BJ (cell line): ENCODE measurements at places on chromosomes 1 and 21.

DNA sequence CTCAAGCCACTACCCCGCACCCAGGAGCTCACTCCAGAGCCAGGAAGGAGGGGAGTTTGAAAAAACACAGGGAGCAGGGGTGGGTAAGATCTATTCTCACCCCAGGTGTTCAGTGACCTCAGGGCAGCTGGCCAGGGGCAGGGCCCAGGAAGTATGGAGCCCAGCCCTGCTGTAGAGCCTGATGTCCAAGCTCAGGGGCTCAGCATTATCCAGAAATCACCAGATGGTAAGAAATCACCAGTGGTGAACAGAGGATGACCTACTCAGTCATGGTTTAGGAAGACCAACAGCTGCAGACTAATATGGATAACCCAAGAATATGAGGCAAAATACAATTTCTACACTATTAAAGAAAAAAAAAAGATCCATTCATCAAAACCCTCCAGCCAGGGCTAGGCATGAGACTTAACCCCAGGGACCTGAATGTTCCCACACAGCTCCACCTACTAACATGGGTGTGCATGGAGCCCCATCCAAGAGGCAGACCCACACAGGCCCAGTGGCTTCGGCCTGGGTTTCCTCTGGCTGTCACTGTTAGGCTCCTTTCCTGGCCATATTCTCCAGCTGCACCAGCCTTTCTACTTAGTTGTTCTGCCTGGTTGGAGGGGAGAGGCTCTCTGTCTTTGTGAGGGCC, 67.6 kb downstream of the KCNN3 start:
- no peak for DNase-seq

GRCh38 chr1:64624808-64625207, 120.1 kb upstream of the RAVER2 start:
- DNase-seq = no peak

DNA sequence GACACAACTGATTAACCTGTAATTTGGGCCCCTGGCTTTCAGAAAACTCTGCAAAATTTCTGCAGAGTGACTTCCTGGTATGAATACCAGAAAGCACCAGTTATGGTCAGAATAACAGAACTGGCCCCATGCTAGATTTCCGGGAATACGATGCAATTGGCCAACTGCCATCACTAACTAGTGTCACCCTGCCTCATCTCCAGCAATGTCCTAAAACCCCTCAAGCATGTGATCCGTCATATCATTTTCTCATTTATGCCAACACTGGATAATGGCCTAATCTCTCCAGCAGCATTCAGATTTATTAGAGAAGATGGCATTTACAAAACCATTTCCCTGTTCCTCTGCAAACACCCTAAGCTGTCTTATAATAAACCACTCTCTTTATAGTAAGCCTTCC, 15.4 kb downstream of the KAZN start:
- DNase-seq = no peak

GRCh38 chr1:84223751-84224432, 77.6 kb upstream of the SAMD13 start:
- no peak for DNase-seq

DNA sequence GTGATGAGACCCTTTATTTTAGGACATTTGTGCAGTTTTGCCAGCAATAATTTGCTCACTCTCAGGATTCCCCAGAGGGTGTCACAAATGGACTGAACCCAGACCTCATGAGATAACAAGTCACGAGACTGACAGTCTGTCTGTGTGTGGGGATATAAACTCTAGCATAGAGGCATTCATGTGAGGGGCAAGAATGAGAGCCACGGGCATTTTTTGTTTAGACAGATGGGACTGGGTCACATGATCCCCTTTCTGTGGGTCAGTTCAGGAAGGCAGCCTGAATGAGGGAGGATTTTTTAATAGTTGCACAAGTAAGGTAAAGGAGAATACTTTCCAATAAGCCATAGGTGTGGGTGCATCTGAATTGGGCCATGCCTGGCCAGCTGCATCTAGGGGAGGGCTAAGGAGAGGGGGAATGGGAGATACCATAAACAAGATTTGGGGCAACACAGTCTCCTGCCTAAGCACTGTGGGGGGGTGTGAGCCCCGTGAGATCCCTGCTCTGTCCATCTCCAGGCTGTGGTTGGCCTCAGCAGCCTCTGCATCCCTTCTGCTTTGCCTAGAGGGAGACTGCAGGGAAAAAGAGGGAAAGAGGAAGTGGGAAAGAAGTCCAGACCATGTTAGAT, 66.6 kb downstream of the NAV1 start:
- no peak for DNase-seq

DNA sequence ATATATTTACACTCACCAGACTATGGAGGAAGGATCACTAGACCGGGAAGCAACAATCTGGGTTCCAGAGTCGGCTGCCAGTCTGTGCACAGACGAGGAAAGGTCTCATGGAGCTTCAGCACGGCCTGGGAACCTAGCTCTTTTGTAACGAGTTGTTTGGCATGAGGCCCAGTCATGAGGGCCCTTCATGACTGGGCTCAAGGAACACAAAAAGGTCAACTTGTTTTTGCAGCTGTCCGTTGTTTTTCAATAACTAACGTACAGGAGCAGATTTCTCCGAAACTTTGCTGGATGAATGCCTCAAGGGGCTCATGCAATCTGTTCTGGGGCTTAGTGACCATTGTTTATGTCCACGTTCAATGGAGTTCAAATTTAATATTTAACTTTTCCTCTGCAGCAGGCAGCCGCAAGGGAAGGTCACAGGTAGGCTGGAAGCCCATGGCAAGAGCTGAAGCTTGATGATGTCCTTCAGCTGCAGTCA, 5.9 kb upstream of the STUM start:
- no peak for DNase-seq

- no peak for DNase-seq
Observed at GRCh38 chr1:204093781-204094180, 20.9 kb downstream of the SOX13 start.

GRCh38 chr1:216688127-216688657, 35.0 kb downstream of the ESRRG start:
- no peak for DNase-seq

- DNase-seq = no peak
Observed at GRCh38 chr1:81808760-81809159, 8.0 kb downstream of the ADGRL2 start.

DNA sequence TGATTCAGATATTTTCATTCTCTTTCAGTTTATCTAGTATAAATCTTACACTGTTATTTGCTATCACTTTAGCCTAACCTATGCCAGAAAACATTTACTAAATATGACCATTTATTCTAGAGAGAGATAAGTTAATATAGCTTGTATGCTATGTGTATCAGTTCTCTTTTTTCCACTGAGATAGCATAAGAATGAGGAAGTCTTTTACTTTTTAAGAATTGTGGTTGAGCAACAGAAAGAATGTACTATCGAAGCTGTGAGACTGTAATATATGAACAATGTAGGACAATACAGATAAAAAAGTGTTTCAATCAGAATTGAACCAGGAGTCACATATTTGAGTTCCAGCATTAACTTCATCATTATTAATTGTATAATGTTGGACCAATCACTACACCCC, 479.9 kb upstream of the PLXNA2 start:
- DNase-seq = no peak

DNA sequence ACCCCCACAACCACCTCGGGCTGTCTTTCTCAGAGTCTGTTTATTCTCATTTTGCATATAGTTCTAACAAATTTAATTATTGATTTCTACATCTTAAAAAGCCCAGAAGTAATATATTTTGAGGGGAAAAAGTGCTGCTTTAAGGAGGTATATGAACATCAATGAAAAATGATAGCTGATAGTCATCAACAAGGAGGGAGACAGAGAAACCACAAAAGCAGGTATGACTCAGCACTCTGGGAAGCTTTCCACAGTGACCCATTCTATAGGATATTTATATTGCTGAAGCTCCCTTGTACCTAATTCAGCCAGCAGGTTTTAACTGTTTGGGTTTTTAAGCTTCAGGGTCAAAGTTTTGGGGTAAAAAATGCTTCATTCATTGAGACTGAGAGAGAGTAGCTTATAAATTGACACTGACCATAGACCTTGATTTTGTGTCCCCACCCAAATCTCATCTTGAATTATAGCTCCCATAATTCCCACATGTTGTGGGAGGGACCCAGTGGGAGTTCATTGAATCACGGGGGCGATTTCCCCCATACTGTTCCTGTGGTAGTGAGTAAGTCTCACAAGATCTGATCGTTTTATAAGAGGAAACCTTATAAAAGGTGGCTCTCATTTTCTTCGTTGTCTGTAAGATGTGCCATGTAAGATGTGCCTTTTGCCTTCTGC, 27.4 kb downstream of the VANGL1 start:
- DNase-seq = no peak

GRCh38 chr1:201143726-201144635, 10.3 kb downstream of the TMEM9 start:
- DNase-seq = no peak

GRCh38 chr21:34796518-34797200, 127.9 kb downstream of the CLIC6 start:
- DNase-seq = no peak

DNA sequence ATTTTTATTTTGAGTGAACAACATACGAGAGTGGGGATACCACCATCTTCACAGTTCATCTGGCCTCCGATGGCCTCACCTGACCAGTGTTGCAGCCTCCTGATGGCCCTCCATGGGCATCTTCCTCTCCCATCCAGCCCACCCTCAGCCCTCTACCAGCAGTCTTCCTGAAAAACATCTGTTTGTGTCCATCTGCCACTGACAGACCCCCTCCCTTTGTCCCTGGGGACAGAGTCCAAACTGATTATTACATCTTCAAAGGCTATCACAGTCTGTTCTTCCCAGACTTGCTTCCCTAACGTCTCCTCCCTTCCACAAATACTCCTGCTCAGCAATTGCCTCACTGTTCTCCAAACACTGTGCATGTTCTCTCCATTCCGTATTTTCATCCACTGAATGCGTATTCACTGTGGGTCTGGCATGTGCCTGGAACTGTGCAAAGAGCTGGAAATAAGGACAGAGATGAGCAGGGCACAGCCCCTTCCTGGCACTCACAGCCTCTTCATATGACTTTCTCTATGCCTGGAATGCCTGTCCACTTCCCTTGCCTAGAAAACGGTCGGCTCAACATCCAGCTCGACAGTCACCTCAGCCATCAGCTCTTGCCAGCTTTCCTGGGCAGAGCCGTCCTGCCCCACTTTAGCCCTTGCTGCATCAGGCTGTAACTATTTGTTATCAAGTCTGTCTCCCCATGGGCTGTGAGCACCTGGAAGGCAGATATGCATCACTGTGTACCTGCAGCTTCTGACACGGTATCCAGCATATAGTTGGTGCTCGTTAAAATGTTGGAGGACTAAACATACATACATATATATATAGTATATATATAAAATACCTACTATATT, 8.3 kb upstream of the ATF3 start:
- no peak for DNase-seq

GRCh38 chr1:80918380-80918779, 882.4 kb upstream of the ADGRL2 start:
- DNase-seq = no peak

GRCh38 chr1:28973596-28974421, 59.4 kb downstream of the EPB41 start:
- no peak for DNase-seq

DNA sequence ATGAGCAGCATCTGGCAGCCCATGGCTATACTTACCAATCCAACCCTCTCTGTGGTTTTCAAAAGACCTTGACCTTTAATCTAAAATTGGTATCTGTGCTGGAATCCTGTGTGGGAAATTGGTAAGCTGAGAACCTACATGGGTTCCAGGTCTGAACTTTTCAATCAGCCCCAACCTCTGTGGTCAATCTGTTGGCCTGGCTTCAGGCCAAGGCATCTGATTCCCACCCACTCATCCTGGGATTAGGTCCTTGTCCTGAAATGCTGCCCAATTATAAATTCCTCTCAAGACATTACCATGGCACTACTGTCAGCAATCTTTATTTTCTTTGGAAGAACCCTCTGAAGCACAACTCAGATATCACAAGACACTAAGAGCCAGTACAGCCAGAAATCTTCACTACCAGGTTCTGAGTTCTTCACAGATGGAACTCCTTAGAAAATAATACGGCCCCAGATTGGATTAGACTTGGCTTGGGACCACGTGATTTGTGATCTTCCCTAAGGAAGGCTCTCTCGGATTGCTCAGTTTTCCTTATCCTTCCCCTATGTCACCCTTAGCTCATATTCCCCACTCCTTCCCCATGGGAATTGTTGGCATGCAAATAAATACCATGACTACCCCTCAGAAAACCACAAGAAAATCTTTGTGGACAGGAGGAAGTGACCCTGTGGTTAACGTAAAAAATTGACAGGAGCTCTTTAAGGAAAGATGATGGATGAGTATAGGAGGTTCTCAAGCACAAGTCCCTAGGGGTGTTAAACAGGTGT, 207.9 kb upstream of the ST6GALNAC5 start:
- DNase-seq = no peak

- DNase-seq = no peak
Observed at GRCh38 chr1:181659321-181659957, 176.1 kb downstream of the CACNA1E start.

- DNase-seq = no peak
Observed at GRCh38 chr1:114959423-114959822, 70.2 kb upstream of the TSHB start.

- DNase-seq = no peak
Observed at GRCh38 chr1:6343506-6344405, 49.8 kb downstream of the ACOT7 start.

GRCh38 chr1:225852413-225853124, 29.6 kb downstream of the TMEM63A start:
- DNase-seq = no peak

GRCh38 chr1:31627930-31628559, 10.6 kb downstream of the HCRTR1 start:
- no peak for DNase-seq

GRCh38 chr1:43512681-43513080, 18.0 kb upstream of the PTPRF start:
- DNase-seq = no peak

- DNase-seq = no peak
Observed at GRCh38 chr21:37074197-37074510, 1.1 kb downstream of the TTC3 start.

DNA sequence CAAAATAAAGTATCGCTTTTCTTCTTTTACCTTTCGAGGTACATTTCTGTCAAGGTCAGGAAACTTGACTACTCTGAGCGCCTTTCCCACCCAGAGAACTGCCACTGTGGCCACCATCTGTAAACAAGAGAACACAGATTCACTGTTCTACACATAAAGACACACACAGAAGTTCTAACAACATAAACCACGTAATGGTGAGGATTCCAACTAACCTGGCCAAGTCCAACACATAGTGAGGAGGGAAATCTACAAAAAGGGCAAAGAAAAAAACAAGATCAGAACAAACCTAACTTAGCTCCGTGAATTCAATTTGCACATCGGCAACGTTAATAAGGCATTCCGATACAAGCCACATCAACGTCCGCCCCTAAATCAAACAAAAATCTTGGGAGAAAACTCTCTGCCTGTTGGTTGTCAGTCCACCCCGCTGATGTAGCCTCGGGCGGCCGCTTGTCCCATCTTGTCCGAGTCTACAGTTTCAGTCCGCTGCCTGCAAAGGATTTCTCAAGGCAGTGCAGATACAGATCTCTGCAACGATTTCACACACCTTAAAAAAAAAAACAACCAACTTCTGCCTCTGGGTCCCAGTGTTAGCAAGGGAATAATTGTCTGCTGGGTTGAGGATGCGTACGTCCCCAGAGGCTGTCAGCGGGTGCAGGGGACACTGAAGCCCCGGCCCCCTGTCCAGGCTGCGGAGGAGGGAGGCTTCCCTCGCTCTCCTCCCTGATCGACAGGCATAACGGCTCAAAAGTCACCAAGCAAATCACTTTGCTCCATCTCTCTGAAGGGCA, 1.0 kb downstream of the SLC35D1 start:
- DNase-seq = no peak

GRCh38 chr1:39104158-39105060, 78.3 kb downstream of the NDUFS5 start:
- no peak for DNase-seq
